ENCODE measurements at places on chromosomes 2 and 18.

- DNase-seq: no peak
Measured at GRCh38 chr2:189056200-189057106, 82.3 kb downstream of the COL3A1 start.

- no peak for DNase-seq
Measured at GRCh38 chr2:207188626-207189419, 23.1 kb upstream of the KLF7 start.

DNA sequence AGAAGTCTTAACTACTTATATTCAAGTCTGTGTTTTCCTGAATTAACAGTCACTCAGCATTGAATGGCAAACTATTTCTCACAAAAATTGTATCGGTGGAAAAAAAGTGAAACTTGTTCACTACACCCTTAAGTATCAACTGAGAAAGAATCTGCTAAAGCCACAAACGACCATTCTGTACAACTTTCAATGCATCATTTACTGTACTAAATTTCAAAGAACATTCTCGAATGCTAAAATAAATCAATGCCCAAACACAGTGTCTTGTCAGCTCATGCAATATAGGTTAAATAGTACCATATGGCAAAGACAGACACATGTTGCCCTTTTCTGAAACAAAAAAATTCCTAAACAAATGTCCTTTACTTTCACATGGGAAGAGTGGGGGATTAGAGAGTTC is 9.0 kb downstream of the ZNF516 start:
- DNase-seq: no peak

DNA sequence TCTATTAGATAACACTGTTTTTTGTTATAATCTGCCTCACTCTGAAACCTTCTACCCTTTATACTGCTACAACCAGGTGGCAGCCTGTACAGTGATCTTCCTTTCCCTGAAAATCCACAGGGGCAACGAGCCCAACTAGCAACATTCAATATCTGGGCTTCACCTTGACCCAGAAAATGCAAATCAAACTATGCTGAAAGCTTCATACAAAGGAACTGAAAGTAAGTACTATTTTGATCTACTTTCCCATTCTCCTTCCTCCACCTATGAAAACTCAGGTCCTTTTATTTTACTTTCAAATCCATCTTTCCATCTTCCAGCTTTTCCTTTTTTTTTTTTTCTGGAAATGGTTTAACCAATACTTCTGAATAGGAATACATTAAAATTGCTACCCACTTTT is 175.8 kb upstream of the CCDC150 start:
- no peak for DNase-seq

- DNase-seq: no peak
Measured at GRCh38 chr2:85250045-85250444, 77.7 kb downstream of the TGOLN2 start.

DNA sequence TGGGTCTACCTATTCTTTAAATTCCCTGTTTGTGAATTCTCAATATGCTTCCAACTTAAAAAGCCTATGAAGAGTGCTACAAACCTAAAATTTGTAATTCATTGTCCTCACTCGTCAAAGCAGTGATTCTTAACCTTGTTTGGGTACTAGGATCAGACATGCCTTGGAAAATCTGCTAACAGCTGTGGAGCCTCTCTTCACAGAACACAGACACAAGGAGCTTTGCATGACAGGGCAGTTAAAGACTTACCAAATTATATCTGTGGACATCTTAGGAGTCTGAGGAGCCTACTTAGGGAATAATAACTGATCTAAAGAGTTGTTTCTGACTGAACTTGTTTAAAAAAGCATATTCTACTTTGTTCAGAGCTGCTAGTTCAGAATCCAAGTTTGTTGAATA is 38.1 kb downstream of the TMEM87B start:
- DNase-seq: no peak

- no peak for DNase-seq
Measured at GRCh38 chr2:122873951-122874350, 1118.5 kb downstream of the TSN start.

DNA sequence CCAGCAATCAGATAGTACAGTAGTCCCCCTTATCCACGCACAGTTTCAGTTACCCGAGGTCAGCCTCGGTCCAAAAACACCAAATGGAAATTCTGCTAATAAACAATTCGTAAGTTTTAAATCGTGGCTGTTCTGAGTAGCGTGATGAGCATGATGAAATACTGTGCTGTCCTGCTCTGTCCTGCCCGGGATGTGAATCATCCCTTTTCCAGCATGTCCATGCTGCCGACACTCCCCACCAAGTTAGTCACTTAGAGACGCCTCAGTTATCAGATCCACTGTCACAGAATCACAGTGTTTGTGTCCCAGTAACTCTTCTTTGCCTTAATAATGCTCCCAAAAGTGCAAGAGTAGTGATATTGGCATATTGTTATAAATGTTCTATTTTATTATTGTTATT is 62.1 kb downstream of the MEX3C start:
- no peak for DNase-seq

GRCh38 chr2:56185582-56186046 is 1.8 kb downstream of the CCDC85A start:
- DNase-seq: no peak
